ENCODE measurements at places on chromosomes 3 and 15.

GRCh38 chr3:804211-804610, 288.6 kb upstream of the CNTN6 start:
- DNase-seq: no peak

- DNase-seq: no peak
Observed at GRCh38 chr3:107877936-107878335, 212.9 kb downstream of the CD47 start.

DNA sequence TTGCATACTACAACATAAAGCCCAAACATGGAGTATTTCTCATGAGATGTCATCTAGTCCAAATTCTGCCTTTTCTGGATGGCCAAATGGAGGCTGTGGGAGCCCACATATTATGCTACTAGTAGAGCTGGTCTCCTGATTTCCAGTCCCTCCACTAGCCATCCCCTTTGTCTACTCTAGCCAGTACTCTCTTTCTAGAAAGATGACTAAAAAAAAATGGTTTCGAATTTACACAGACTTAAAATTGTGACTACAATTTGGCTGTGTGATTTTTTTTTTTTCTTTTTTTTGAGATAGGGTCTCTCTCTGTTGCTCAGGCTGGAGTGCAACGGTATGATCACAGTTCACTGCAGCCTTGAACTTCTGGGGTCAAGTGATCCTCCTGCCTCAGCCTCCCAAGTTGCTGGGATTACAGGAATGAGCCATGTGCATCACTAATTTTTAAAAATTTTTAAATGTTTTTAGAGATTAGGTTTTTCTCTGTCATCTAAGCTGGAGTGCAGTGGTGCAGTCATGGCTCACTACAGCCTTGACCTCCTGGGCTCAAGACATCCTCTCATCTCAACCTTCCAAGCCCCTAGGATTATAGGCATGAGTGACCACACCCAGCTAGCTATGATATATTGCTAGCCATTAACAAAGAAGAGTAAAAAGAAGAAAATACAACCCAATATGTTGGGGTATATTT, 273.9 kb downstream of the ADAMTSL3 start:
- no peak for DNase-seq

- DNase-seq: no peak
Observed at GRCh38 chr3:28951772-28952556, 328.9 kb upstream of the RBMS3 start.

DNA sequence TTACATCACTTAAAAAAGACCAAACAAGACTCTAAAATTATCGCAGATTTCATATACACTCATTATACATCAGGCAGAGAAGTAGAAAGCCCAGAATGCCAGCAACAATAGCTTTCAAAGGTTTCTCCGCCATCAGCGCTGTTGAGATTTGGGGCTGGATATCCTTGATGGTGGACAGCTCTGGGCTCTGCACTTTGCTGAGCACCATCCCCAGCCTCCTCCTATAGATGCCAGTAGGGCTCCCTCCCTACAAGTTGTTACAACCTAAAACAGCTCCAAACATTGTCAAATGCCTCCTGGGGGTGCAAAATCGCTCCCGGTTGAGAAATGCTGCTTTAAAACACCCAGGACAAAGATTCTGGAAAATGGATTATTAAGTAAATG, 73.5 kb downstream of the ATP10A start:
- no peak for DNase-seq
